Thoracic aorta (tissue), 2 donors: ENCODE measurements at places on chromosomes 6 and 20.

- no peak for DNase-seq
Measured at GRCh38 chr6:73879501-73880293, 183.7 kb downstream of the CD109 start.

- DNase-seq = no peak
Measured at GRCh38 chr6:38476888-38477287, 162.8 kb downstream of the BTBD9 start.

GRCh38 chr6:157561414-157561790, 180.4 kb downstream of the ZDHHC14 start:
- no peak for DNase-seq

DNA sequence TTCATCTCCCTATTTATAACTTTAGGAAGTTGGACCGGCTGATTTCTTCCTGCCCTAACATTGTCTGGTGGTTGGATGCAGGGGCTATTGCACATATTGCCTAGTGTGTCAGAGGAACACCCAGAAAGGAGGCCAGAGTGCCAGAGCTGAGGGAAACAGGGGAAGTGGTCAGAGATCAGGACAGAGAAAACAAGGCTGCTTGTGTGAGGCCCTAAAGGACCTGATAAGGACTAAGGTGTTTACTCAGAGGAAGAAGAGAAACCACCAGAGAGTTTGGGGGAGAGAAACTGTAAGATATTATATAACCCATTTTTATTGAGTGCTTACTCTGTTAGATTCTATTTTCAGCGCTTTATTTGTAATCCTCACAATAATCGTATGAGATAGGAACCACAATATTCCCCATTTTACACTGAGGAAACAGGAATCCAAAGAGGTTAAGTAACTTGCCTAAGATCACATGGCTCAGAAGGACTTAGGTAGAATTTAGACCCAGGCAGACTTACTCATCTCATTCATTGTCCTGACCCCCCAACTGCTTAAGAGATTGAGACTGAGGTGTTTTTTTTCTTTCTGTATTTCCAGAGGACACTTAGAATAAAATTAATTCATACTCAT, 54.0 kb upstream of the REV3L start:
- no peak for DNase-seq
